ENCODE measurements at places on chromosomes 6 and 20.

GRCh38 chr20:63004607-63005364 is 2.0 kb downstream of the BHLHE23 start:
- DNase-seq = no peak

GRCh38 chr6:37824170-37824569 is 4.6 kb downstream of the ZFAND3 start:
- no peak for DNase-seq

DNA sequence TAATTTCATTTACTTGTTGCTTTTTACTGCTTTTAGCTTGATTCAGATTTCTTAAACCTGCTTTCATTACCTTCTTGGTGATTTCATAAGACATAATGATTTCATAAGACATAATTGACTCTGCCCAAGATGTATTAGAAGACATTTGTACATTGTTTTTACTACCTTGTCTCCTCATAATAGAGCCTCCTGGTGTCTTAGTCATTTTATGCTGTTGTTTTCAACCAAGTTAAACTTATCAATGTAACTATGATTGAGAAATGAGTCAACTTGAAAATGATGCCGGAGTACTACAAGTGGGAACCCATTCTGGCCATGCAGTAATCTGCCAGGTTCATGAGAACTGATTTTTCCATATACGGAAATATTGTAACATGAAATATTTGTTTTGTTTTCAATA is 573.6 kb downstream of the MMUT start:
- DNase-seq = no peak

DNA sequence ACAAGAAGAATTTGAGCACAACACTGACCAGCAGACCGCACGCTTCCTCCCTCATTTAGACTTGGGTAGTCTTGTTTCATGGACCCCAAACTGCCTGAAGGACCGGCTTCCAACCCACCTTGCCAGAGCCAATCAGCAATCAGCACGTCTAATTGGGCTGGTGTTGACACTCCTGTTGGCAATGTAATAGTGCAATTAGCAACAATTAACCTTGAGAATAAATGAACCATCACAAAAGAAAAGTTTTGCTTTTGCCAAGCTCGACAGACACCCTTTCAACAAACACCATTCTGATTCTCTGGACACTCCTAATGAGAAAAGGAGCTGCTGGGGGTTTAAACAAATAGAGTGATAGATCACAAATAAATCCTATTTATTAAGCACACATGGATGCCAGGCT is 61.0 kb downstream of the EDN3 start:
- DNase-seq = no peak

DNA sequence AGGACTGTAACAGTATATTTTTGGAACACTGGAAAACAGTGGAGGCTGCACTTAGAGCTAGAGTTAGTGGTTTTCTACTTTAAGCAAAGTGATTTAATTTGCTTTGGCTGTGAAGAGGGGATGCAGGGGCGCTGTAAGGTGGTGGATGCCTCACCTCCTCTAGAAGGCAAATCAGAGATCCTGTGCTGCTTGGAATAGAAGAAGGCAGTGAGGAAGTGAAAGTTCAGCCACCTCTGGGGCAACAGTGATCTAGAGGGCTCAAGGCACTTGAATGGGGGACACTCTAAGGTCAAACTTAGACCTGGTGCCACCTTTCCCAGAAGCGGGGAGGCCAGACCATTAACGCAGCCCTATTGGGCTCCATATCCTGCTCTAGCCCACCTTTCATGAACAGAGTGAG is 19.0 kb upstream of the SNRPB2 start:
- no peak for DNase-seq

DNA sequence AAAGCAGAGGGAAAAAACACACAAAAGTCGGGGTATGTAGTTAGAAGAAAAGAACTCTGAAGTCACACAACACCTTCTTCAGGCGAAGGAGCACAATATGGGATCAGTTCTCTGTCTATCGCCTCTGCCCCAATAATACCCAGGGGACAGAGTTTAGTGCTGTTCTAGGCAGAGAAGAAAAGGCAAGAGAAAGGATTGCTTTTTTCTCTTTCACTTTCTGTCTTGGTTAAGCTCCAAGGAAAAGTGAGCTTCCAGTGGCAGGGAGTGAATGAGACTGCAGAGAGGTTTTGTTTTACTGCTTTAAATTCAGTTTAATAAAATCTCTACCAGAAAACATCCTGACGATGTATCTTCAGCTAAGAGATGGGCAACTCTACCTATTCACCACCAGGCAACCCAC is 86.6 kb upstream of the STXBP5 start:
- no peak for DNase-seq

DNA sequence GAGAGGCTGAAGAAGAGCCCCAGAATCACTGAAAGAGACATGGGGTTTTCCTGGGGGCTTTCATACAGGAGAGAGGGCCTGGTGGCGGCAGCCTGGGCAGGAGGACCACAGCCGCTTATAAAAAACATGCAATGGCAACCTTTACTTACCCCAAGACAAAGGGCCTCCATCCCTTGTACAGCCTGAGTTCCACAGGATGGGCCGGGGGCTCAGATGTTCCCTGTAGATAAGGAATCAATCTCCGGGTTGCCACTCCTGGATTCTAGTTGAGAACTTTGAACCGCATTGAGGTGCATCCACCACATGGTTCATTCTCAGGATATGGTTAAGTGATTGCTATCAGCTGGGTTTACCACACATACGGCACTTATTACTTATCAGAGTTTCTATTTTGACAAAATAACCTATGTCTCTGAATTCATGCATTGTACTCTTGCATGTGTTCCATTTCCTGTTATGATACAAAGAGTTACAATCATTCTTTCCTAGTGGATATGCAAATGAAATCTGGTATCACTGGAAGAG is 677.6 kb downstream of the KIF16B start:
- peak; percentile 7 for DNase-seq

DNA sequence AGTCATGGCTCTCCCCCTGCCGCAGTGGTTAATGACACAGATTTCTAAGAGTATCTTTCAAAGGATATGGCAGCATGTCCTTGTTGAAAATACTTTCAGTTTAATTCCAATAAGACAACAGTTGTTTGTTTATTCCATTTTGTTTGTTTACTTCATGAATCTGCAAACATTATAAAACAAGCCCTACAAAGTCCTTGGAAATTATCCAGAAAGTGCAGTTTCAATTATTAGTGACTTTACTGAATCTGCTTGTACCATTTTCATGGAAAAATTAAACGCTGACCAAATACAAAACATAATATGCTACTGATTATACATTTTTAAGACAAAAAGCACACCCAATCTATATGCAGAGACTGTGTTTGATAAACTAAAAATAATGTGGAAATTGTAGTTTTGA is 3.3 kb downstream of the HEY2 start:
- DNase-seq = no peak

DNA sequence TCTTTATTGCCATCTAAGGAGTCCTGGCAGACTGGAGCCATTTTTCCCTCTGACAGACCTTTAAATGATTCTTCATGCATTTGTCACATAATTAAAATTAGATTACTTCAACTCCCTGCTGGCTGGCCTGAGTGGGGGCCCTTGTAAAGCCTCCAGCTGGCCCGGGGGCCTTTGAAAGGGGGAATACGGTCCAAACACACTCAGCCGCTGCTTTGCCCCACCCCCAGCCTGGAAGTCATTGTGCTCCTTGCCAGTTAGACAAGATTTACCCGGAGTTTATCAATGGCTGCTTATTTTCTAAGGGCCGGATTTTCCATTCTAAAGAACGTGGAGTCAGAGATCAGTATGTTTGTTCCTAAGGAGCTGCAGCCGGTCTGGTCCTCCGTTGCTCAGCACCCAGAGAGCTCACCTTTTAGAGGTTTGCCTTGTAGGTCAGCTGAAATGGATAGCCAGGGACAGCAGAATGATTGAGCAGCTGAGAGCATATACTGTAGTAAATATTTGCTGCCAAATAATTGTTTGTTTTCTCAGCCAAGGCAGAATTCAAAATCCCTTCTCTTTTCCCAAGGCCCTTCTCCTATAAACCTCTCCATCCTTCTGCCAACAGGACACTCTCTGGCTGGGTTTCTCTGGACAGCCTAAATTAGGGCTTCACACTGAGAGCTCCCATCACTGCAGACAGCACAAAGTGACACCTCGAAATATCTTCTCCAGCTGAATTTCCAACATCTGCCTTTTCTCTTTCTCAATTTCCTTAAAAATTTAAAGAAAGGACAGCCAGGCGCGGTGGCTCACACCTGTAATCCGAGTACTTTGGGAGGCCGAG is 68.4 kb upstream of the RBM24 start:
- no peak for DNase-seq

- no peak for DNase-seq
Measured at GRCh38 chr20:3452690-3453089, 18.1 kb upstream of the ATRN start.

- DNase-seq = no peak
Measured at GRCh38 chr6:83463886-83464285, 33.0 kb upstream of the ME1 start.

DNA sequence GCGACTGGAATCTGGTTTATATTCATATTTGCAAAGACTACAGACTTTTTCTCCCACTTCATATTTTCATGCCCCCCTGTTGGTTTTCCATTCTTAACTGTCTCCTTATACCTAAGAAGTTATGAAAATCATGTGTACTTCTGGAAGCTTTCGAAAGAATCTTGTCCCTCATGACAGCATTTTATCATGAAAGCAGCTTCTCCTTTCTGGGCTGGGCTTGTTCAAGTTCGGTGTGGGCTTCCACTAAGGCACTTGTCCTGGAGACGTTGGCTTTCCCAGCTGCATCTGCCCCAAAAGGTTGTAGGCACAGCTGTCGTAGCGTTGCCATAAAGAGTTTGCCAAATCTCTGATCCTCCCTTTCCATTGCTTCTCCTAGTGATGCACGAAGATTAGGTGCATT is 56.5 kb downstream of the RPRD1B start:
- DNase-seq = no peak

GRCh38 chr20:49161428-49162152 is 26.5 kb downstream of the STAU1 start:
- no peak for DNase-seq

GRCh38 chr6:12909833-12910232 is 193.3 kb downstream of the PHACTR1 start:
- no peak for DNase-seq

DNA sequence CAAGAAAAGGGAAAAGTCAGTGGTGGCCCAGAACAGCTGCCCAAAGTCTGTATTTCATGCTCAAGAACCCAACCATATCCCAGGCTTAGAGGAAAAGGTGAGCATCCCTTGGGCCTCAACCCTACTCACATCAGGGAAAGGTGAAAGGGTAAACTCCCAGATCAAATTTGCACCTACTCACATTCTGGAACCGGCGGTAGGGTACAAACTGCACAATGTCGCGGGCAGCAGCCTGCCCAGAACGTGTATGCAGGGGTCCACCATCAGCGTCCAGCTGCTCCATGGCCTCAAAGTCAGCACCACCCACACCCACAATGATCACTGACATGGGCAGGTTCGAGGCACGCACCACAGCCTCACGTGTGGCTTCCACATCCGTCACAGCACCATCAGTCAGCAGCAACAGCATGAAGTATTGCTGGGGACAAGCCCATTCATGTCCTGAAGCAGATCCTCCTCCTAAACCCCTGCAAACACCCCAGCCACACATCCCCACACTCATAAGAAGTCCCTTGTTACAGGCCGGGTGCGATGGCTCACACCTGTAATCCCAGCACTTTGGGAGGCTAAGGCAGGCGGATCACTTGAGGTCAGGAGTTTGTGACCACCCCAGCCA is 10.9 kb downstream of the SPAG4 start:
- DNase-seq = no peak

- peak; percentile 68 for DNase-seq
Measured at GRCh38 chr20:50285376-50286173, 94.9 kb downstream of the CEBPB start.

GRCh38 chr6:13500264-13500663 is 12.9 kb upstream of the GFOD1 start:
- DNase-seq = no peak

DNA sequence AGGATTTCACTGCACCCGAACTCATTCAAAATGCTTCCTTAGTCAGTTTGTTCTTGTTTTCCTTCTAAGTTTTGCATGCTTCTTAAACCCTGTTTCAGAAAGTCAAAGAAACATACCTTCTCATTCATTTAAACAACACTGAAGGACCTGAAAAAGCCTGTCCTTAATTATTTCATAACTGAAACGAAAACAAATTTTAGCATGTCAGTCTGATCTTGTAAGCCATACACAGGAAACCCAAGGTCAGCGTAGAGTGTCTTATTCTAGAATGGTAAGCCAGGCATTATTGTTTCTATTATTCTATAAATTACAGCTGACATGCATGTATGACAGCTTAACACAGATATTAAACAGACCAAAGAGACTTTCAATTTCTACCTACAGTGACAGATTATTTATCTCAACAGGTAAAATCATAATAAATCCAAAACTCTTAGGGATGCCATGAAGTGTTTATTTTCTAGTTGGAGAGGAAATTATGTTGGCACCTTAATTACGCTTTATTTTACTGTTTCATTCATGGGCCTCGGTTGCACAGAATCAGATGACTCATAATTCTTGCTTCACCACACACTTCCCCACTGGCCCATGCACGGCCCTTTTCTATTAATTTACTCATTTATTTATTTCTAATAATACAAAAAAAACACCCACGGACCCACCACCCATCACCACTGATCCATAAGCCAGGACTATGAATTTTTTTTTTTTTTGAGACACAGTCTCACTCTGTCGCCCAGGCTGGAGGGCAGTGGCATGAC is 39.3 kb upstream of the DUSP22 start:
- DNase-seq = no peak

DNA sequence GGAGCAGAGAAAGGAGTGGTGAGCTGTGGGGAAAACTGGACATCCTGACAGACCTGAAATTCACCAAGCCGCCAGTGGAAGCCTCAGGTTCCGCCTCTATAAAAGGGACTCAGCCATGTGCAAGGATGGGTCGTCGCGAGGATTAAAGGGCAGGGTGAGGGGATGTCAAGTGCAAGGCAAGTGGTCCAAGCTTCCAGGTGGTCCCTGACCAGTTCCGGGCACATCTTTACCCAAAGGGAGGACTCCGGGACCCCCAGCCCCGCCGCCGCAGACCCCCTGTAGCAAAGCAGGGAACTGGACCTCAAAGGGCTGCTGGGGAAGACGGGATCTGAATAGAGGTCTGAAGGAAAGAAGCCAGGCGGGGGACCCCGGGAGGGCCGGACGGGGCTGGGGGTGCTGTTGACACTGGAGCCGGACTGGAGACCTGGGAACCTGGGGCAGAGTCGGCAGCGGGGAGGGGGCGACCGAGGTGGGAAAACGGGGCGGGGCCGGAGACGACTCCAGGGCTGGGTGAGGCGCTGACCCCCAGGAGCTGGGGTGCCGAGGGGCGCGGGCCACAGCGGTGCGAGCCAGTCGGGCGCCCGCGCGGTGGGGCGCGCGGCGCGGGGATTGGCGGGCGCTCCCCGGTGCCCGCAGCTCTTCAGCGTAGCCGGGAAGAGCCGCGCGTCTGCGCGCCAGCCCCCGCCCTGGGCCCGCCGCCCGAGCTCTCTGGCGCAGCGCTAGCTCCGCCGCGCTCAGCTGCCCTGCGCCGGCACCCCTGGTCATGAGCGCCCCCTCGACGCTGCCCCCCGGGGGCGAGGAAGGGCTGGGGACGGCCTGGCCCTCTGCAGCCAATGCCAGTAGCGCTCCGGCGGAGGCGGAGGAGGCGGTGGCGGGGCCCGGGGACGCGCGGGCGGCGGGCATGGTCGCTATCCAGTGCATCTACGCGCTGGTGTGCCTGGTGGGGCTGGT is at the start of gene SSTR4:
Gene SSTR4 (plus strand): TSS at position 592 of the 951 bp plus-strand sequence. CDS start 172 bp downstream, at position 764.
- DNase-seq = no peak

- no peak for DNase-seq
Measured at GRCh38 chr20:18289306-18289705, 979 bp downstream of the ZNF133 start.

Data from GM20000 (cell line).